ENCODE measurements at places on chromosomes 2 and 18.

DNA sequence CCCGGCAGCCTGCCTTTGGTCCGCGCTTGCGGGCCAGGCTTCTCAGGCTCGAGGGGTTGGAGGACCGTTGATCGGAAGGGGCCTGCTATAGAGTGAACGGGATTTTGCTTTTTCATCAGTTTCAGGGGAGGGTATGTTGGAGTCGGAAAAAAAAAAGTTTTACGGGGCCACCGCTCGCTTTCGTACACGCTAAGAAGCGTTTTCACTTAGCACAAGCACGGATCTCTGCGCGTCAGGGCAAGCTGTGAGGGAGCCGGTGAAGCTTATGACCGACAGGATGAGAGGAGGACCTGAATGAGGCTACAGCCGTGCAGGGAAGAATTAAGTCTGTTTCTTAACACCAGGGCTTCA, 443 bp downstream of the CPSF3 start:
- DNase-seq: no peak

GRCh38 chr2:70745276-70745825, 22.6 kb downstream of the ADD2 start:
- no peak for DNase-seq

DNA sequence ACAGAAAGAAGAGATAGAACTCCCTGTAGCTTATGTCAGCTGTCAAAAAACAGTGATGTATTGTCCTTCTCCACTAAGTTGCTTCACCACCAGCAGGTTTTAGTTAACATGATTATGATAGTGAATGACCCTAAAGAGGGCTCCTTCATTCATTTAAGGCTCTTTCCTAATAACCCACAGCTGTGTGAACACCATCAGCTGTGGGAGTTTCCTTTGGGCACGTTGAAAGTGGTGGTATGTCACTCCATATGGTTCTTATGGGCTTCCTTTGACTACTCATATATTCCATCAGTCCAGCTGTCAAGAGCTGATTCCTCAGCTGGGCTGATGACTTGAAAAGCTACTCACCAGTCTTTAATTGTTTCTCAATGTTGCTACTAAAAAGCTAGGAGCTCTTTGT, 210.3 kb downstream of the UBE2E3 start:
- DNase-seq: peak; percentile 27

DNA sequence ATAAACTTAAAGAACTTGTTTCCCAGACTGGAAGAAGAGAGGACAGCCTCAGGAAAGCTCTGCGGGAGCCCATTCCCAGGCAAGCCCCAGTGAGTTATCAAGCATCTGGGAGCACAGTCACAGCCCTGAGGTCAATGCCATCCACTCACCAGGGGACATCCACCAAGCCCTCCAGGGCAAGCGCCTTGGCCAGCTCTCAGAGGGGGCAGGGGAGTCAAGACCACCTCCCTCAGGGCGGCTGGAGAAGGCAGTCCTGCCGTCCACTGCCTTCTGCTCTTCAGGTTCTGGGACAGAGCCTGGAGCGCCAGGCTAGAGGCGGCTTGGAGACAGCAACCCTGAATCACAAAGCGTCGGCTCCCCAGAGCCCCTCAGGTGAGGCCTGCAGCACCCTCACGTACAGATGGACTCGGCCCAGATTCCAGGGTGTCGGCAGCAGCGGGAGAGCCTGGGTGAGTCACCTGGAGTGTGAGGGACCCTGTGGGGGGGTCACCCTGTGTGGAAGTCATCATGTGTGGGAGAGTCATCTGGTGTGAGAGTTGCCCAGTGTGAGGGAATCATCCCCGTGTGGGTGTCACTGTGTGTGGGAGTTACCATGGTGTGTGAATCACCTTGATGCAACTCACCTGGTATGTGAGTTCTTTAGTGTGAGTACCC, 100.9 kb upstream of the TEX51 start:
- no peak for DNase-seq

- no peak for DNase-seq
These were observed 709.2 kb upstream of the ID2 start for GRCh38 chr2:7972670-7973069.

GRCh38 chr2:224444783-224445182, 42.9 kb upstream of the FAM124B start:
- DNase-seq: no peak

DNA sequence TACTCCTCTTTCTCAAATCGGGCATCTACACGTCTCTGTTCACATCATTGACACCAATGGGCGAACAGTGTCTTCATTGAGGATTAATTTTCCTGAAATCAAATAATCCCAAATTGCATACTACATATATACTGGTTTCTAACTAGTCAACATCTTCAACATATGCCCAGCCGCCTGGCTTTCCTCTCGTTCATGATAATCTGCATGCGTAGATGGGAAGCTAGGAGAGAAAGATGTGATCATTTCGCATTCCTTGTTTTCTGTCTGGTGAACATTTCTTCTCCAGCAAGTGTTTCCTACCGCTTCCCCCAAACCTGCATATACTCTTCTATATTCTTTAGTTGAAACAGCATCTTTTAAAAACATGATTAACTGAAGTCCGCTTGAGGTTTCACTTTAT, 7.4 kb downstream of the TWIST2 start:
- DNase-seq: no peak

DNA sequence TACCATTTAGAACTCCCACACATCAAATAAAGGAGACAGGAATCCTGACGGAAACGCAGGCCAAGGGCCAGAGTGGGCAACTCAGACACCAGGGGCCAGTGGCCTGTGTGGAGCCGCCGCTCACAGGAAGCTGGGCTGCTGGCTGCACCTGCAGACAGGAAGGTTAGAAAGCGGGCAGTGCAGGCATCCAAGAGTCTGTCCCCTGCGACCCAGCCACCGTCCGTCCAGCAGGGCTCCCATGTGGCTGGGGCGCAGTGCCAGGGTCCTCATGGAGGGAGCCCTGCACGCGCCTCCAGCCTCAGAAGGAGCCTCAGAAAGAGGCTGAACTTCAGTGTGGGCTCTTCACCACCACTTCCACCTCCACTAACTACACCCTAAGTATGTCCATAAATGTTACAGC, 2.5 kb upstream of the ANO7 start:
- no peak for DNase-seq

- DNase-seq: peak; percentile 37
These were observed 59.9 kb downstream of the ADI1 start for GRCh38 chr2:3459185-3460015.

DNA sequence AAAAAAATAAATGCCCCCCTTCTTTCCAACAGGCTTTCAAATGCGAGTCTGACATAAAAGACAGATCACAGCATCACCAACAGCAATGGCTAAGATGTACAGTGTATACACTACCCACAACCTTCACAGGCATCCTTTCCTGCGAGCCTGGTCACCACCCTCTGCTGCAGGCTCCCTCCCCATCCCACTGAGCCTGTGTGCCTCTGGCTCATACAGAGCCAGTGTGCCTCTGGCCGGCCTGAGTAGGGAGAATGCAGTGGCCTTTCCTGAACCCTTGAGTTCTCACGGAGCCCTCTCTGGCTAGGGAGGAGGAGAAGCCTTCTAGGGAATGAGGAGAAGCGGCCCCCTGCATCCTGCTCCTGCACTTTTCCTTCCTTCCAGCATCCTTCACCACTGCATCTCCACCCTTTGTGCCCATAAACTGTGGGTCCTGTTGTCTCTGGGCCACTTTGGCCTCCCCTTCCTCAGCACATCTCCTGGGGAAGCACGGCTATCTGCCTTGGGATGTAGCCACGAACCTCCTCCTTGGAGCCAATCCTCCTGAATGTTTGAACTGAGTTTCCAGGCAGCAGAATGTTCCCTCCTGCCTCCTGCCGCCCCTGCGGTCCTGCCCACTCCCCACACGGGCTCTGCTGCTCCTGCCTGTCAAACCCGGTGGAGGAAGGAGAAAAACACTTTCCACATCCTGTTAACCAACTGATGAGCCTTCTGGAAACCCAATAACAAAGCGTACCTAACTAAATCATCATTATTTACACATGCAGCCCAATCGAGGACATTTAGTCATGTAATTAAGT, 22.5 kb downstream of the GYPC start:
- DNase-seq: no peak

- no peak for DNase-seq
These were observed 36.2 kb downstream of the WIPF1 start for GRCh38 chr2:174561283-174561971.

DNA sequence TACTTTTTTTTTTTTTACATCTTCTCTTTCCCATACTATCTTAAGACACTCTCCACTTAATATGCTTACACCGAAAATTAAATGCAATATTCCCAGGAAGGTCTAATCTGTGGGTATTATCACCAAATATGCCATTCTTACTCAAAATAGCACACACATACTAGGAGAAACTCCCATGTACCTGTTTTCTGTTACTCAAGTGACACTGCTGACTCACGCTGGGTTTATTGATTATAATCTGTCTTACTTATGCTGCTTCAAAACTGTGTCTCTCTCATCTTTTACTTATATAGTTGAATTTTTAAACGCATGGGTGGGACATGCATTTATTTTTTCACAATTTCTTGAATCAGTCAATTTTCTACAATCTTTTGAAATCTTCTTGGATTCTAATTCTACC, 29.9 kb downstream of the MRPL19 start:
- no peak for DNase-seq

GRCh38 chr18:4631239-4631638, 176.1 kb upstream of the DLGAP1 start:
- no peak for DNase-seq

DNA sequence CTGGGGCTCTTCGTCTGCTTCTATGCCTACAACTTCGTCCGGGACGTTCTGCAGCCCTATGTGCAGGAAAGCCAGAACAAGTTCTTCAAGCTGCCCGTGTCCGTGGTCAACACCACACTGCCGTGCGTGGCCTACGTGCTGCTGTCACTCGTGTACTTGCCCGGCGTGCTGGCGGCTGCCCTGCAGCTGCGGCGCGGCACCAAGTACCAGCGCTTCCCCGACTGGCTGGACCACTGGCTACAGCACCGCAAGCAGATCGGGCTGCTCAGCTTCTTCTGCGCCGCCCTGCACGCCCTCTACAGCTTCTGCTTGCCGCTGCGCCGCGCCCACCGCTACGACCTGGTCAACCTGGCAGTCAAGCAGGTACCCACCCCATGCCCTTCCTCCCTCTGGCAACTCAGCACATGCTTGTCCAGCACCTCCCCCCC, 24.2 kb downstream of the STEAP3 start:
- no peak for DNase-seq

DNA sequence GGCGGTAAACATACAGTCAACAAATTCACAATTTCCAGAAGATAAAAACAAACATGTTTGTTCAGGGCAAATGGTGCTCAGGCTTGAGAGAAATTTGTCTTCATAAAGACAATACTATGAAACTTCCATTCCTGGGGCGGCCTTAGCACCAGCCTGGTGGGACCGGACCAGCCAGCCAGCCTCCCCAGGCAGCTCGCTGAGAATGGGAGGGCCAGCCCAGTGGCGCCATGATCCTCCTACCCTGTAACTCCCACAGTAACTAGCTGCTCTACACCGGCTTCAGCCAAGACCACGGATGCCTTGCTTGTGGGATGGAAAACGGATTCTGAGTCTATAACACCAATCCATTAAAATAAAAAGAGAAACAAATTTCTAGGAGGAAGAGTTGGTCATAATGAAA, 24.2 kb upstream of the FHOD3 start:
- DNase-seq: no peak

GRCh38 chr2:29509397-29509796, 394.2 kb downstream of the CLIP4 start:
- no peak for DNase-seq

GRCh38 chr2:58709687-58710354, 468.7 kb upstream of the FANCL start:
- DNase-seq: no peak

- DNase-seq: no peak
These were observed 96.7 kb upstream of the SLC39A10 start for GRCh38 chr2:195560209-195560895.

GRCh38 chr2:86026744-86027065, 79.0 kb downstream of the POLR1A start:
- DNase-seq: no peak

DNA sequence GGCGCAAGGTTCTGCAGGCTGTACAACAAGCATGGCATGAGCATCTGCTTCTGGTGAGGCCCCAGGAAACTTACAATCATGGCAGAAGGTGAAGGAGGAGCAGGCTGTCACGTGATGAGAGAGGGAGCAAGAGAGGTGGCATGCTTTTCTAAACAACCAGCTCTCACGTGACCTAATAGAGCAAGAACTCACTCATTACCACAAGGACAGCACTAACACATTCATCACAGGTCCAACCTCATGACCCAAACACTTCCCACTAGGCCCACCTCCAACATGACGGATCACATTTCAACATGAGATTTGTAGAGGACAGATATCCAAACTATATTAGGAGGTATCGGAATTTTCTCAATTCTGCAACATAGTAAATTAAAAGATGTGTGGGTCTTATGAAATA, 108.8 kb upstream of the DLX2 start:
- DNase-seq: no peak

- no peak for DNase-seq
These were observed 25.4 kb downstream of the CENPA start for GRCh38 chr2:26811261-26811660.

DNA sequence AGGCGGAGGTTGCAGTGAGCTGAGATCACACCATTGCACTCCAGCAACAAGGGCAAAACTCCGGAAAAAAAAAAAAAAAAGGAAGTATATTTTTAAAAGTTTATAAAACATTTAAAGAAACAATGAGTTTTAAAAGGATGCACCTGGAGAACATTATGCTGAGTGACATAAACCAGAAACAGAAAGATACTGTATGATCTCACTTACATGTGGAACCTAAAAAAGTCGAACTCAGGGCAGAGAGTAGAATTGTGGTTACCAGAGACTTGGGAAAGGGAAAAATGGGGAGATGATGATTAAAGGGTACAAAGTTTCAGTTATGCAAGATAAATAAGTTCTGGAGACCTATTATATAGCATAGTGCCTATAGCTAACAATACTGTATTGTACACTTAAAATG, 52.8 kb upstream of the RTN4 start:
- DNase-seq: no peak

DNA sequence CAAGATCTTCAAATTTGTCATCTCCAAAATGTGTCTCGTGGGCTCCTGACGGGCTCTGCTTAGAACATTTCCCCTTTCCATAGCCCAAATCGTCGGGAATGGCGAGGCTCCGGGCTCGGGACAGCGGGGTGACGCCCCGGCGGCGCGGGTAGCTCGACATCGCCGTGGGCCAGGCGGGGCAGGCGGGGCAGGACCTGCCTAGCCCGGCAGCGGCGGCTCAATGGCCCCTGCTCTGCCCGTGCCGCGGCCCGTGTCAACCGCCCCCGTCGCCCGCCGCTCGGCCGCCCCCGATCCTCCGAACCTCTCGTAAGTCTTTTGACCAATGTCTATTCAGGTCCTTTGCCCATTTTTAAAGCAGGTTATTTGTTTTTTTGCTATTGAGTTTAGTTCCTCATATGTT, 111.2 kb downstream of the PMAIP1 start:
- no peak for DNase-seq

DNA sequence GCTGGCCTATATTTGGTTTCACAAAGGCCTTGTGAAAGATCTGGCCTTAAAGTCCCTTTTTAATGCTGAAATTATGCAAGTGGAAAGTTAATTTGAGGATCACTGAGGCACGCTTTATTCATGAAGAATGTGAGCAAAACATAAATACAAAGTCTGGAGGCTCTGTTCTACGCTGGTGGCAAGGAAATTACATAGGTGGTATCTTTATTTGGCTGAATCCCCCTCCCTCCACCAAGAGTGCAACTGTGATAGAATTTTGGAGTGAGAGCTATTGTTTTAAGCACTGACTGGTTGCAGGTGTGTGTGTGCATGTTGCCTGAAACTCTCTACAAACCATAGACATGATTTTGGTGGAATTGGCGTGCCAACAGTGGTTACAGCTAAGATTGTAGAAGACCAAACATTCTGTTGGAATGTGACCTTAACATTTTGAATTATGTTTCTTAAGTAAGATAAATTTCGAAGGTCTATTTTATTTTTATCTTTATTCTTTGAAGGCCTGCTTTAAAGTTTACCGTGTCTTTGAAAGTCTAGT, 114.3 kb downstream of the SPTBN1 start:
- no peak for DNase-seq

All from retina (tissue), 1 donor.